ENCODE measurements at places on chromosomes 4 and X.

- no peak for DNase-seq
Measured at GRCh38 chr4:147709999-147710398, 21.9 kb upstream of the ARHGAP10 start.

DNA sequence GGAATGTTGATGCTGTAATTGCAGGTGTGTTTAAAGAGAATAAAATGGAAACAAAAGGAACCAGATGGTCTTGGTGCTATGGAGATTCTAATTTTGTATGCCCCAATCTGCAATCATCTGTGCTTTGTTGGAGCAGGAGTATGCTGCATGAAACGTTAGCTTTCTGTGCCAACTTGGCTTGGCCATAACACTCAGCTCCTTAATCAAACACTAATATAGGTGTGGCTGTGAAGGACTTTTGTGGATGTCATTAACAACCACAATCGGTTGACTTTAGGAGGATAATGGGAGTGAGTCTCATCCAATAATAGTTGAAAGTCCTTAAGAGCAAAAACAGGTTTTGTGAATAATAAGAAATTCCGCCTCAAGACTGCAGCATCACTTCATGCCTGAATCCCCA is 399.2 kb downstream of the NLGN4X start:
- DNase-seq, result no peak

- DNase-seq, result peak; percentile 44
Measured at GRCh38 chrX:102712981-102713625, 855 bp downstream of the GPRASP2 start.

DNA sequence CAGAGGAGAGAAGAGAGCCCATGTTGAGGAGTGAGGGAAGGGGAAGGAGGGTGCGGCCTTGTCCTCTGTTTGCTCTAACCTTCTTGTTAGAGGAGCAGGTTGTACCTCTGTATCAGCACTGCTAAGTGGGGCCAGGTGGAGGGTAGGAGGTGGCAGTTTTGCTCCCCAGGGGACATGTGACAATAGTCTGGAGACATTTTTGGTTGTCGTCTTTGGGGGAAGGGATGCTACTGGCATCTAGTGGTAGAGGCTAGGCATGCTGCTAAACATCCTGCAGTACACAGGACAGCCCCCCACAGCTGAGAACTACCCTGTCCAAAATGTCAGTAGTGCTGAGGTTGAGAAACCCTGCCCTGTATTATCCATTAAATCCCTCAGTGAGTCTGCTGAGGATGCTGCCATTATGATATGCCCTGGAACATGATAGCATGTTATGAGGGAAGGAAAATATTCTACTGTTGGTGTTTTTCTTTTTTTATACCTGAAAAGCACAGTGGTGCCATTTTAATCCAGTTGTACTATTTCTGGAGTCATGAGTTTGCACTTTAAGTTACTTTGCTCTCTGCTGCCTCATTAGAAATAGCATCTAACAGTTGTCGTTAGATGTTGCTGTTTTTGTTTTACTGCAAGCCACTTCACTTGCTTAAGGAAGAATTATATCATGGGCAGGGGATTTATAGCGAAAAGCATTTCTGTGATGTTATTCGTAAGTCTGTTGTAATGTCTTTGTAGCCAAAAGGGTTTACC is 90.6 kb downstream of the LRP2BP start:
- DNase-seq, result peak; percentile 8

DNA sequence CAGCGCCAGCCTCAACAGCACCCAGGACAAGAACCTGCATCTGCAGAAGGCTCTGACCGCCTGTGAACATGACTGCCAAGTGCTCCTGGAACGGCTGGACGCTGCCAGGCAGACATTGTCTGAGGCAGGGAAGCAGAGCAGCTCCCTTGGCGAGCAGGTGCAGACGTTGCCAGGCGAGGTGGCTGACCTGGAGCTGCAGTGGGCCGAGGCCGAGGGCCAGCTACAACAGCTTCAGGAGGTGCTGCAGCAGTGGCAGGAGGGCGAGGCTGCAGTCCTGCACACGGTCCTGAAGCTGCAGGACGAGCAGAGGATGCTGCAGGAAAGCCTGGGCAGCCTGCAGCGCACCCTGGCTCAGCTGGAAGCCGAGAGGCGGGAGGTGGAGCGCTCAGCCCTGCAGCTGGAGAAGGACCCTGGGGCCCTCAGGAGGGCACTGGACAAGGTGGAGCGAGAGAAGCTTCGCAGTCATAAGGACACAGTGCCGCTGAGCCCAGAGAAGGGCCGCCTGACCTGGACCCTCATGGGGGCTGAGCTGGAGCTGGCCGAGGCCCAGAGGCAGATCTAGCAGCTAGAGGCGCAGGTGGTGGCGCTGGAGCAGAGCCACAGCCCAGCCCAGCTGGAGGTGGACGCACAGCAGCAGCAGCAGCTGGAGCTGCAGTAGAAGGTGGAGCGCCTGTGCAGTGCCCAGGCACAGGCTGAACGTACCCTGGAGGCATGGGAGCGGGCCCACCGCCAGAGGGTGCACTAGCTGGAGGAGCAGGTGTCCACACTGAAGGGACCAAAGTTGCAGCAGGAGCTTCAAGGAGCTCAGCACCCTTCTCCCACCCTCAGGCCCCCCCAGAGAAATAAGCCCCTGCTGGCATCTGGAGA is 16.4 kb downstream of the SMIM10L2A start:
- no peak for DNase-seq

GRCh38 chr4:184980261-184980660 is 38.0 kb upstream of the HELT start:
- DNase-seq, result peak; percentile 65

GRCh38 chr4:89305028-89305427 is 2.6 kb downstream of the GPRIN3 start:
- DNase-seq, result no peak

- no peak for DNase-seq
Measured at GRCh38 chrX:116417968-116418367, 18.4 kb upstream of the SLC6A14 start.

- peak; percentile 55 for DNase-seq
Measured at GRCh38 chr4:173257732-173258717, 76.1 kb downstream of the HMGB2 start.

DNA sequence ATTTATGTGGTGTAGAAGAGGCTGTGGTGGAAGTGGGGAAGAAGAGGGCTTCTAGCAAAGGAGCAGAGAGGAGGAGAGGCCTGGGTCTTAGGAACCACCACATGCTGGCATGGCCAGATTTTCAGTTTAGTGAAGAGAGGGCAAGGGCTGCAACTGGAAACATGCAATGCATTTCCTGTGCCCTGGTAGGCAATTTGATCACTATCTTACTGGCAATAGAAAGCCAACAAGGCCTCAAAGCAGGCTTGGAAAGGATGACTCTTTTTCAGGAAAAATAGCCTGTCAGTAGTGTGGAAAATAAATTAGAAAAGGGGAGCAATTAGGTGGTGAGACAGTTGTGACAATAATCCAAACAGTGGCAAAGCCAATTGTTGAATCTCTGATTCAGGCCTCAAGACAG is 501.9 kb upstream of the ZFP42 start:
- no peak for DNase-seq

DNA sequence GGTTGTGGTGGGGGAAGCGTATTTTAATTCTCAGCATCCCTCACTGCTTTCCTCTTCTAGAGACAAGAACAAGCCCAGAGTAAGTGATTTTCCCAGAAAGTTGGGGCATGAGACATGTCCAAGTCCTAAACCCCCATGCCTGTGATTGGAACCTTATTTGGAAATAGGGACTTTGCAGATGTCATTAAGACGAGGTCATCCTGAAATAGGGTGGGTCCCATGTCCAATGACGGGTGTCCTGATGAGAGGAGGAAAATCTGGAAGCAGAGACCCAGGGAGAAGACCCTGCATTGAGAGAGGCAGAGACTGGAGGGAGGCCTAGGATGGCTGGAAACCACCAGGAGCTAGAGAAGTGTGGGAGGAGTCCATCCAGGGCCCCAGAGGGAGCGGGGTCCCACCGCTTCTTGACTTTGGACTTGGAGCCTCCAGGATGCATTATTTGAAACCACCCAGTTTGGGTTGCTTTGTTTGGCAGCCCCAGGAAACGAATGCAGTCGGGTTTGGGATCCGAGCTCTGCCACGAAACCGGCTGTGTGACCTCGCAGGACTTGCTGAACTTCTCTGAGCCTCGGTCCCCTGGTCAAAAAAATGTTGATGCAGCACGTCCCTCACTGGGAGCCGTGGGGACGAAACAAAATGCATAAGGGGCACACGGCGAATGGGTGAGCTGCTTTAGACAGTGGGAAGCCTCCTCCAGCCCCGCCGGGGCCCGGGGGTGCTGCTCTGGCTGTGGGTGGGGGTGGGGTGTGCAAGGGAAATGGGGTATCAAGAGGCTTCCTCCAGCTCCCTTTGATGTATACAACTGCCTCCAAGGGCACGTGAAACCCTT is 113.9 kb downstream of the CPZ start:
- no peak for DNase-seq

DNA sequence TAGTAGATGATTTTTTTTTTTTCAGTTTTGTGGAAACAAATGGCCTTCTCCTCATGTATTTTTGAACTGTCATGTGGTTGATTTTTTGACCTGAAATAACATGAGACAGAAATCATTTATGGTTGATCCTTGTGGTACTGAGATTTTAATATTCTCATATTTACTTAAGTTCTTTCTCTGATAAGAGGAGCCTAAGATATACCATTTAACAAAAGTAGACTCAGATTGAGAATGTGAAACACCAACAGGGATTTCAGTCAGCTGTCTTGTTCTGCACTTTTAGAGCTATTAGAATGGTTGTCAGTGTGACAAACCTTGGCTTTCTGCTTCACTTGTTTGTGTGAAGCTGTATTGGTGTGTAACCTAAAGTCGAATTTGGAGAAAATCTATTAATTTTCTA is 575.7 kb downstream of the SPOCK3 start:
- no peak for DNase-seq

GRCh38 chr4:22334155-22334554 is 181.7 kb downstream of the ADGRA3 start:
- no peak for DNase-seq

DNA sequence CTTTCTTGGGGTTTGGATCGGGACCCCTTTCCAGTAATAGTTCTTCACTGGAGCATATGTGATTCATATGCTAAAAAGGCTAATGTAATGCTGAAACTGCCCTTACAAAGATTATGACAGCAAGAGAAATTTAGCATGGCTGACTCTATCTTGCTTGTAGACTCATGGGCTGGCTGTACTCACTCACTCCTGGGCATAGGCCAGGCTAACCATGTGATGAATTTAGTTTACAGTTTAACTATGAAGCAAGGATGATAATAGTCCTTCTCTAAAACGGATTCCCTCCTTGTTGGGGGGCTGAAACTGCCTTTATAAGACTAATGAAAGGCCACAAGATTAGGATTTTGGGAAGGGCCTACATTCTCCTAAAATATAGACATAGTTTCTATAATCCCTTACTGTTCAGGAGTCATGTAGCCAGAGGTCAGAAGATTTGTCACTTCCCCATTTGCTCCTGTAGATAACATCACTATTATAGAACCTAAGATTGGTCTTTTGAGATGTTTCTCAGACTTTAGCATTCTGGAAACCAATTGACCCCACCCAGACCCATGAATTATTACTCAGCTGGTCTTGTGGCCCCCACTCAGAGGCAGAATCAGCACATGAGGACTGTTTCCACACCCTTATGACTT is 20.8 kb upstream of the CEP135 start:
- no peak for DNase-seq

GRCh38 chr4:149715822-149716585 is 99.6 kb downstream of the IQCM start:
- DNase-seq, result no peak

DNA sequence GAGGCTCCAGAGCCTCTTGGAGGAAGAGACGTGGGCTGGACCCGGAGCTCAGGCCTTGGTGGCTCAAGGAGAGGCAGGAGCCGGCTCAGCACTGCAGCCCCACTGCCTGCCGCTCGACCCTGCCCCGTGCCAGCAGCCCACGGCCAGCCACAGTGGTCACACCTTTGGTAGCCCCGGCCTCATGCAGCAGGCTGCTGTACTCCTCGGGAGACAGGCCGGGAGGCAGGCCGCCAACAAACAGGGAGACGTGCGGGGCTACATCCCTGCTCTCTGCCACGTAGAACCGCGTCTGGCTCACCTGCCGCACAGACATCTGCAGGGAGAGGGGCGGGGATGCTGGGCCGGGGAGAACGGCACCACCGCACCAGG is 7.6 kb downstream of the DGKQ start:
- no peak for DNase-seq

DNA sequence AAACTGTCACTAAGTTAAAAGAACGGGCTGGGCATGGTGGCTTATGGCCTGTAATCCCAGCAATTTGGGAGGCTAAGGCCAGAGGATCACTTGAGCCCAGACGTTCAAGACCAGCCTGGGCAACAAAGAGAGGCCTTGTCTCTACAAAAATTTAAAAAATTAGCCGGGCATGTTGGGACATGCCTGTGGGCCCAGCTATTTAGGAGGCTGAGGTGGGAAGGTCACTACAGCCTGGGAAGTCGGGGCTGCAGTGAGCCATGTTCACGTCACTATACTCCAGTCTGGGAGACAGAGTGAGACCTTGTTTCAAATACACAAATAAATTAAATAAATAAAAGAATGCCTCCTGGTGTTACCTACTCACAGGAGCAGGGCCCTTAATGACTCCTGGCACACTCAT is 69.5 kb downstream of the APBB2 start:
- DNase-seq, result no peak

- no peak for DNase-seq
Measured at GRCh38 chrX:39487166-39487968, 610.4 kb downstream of the BCOR start.

DNA sequence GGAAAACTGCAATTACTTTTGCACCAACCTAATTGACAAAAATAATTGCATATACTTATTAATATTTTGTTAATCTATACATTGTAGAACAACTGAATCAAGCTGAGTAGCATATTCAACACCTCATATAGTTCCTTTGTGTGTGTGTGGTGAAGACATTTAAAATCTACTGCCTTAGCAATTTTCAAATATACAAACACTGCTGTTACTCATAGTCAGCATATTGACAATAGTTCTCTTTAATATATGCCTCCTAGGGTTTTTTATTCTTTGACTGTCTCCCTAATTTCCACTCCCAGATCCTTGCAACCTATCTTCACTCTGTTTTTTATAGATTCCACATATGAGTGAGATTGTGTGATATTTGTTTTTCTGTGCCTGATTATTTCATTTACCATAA is 426.8 kb downstream of the PPARGC1A start:
- no peak for DNase-seq

- no peak for DNase-seq
Measured at GRCh38 chr4:92651536-92651935, 347.8 kb downstream of the GRID2 start.

- no peak for DNase-seq
Measured at GRCh38 chrX:72001471-72001870, 90.8 kb downstream of the NHSL2 start.

GRCh38 chr4:175092114-175092513 is 174.0 kb downstream of the ADAM29 start:
- no peak for DNase-seq

GRCh38 chr4:163107754-163108153 is 58.9 kb downstream of the NAF1 start:
- DNase-seq, result no peak

DNA sequence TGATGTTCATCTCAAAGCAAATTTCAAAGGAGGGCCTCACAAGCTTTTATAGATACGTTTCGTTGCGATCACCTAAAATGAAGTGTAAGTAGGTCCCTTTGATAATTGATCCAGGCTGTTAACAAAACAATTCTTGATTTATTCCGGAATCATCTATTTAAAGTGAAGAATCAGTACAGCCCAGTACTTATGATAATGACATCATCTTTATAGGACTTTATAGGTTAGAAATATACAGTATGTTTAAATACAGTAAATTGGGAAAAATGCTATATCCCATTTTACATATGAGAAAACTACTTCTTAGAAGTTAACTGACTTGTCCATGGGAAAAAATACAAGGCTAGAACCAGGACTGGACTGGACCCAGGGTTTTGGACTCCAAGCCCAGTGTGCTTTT is 3.7 kb downstream of the PTCHD1 start:
- DNase-seq, result no peak

- peak; percentile 42 for DNase-seq
Measured at GRCh38 chr4:8410641-8411271, 29.8 kb downstream of the ACOX3 start.
